Thoracic aorta endothelial cell (primary cell): ENCODE measurements at places on chromosomes 11 and 22. TPM values are rescaled to one million over a fixed set of nuclear protein-coding genes. Genes with fewer than 3 reads are reported as not detected.

The SMIM38 gene
- total RNA-seq, result not detected in 2 replicates

The TMEM45B gene
- total RNA-seq, result 0.40 and 1.7 TPM in 2 replicates

The GP1BB gene
- total RNA-seq, result 0.43 and 1.3 TPM in 2 replicates

The PATE4 gene
- not detected in 2 replicates for total RNA-seq

The CAVIN3 gene
- 145 and 301 TPM in 2 replicates for total RNA-seq

The LSP1 gene
- 0.27 TPM in 1 of 2 replicates, not detected in the other for total RNA-seq

The INPP5J gene
- 0.13 and 0.29 TPM in 2 replicates for total RNA-seq

The MYOD1 gene
- not detected in 2 replicates for total RNA-seq

The LMO1 gene
- 0.40 TPM in 1 of 2 replicates, not detected in the other for total RNA-seq

The LUZP2 gene
- not detected in 2 replicates for total RNA-seq

The KRTAP5-10 gene
- not detected in 2 replicates for total RNA-seq

The SCGB1C1 gene
- not detected in 2 replicates for total RNA-seq

The PKNOX2 gene
- 0.07 and 0.13 TPM in 2 replicates for total RNA-seq

The PIH1D2 gene
- 1.6 and 1.9 TPM in 2 replicates for total RNA-seq

The C11orf65 gene
- 0.14 TPM in 1 of 2 replicates, not detected in the other for total RNA-seq

The NRGN gene
- 8.2 and 10.9 TPM in 2 replicates for total RNA-seq

The BDNF gene
- total RNA-seq, result 0.72 and 0.93 TPM in 2 replicates

The LRRC32 gene
- 15.4 and 36.3 TPM in 2 replicates for total RNA-seq

The C11orf42 gene
- total RNA-seq, result not detected in 2 replicates

The BEST1 gene
- under 0.01 and 0.14 TPM in 2 replicates for total RNA-seq

The DBX1 gene
- not detected in 2 replicates for total RNA-seq

The GNAZ gene
- total RNA-seq, result 1.7 and 3.6 TPM in 2 replicates

The TBRG1 gene
- 21.7 TPM in 2 replicates for total RNA-seq

The EMSY gene
- total RNA-seq, result 23.5 and 26.9 TPM in 2 replicates

The IFTAP gene
- total RNA-seq, result 39.4 and 45.6 TPM in 2 replicates

The TUBA8 gene
- total RNA-seq, result 9.5 and 28.5 TPM in 2 replicates

The NNMT gene
- 171 and 202 TPM in 2 replicates for total RNA-seq

The KRTAP5-9 gene
- not detected in 2 replicates for total RNA-seq

The CABP4 gene
- 0.65 and 1.1 TPM in 2 replicates for total RNA-seq

The GGT5 gene
- 2.3 and 20.8 TPM in 2 replicates for total RNA-seq

The CD3D gene
- total RNA-seq, result not detected in 2 replicates

The FAM181B gene
- total RNA-seq, result under 0.01 TPM in 2 replicates

The APOL5 gene
- total RNA-seq, result not detected in 2 replicates

The RASL10A gene
- 0.43 and 0.80 TPM in 2 replicates for total RNA-seq

The CD6 gene
- not detected in 2 replicates for total RNA-seq

The ZP1 gene
- total RNA-seq, result not detected in 2 replicates

The PDE3B gene
- total RNA-seq, result 7.4 and 10.4 TPM in 2 replicates
